Right forelimb (tissue), 1 donor: ENCODE measurements at places on chromosomes 4 and X.
A peak's percentile ranks its signal among the peaks of the same experiment; 100 is the strongest.

DNA sequence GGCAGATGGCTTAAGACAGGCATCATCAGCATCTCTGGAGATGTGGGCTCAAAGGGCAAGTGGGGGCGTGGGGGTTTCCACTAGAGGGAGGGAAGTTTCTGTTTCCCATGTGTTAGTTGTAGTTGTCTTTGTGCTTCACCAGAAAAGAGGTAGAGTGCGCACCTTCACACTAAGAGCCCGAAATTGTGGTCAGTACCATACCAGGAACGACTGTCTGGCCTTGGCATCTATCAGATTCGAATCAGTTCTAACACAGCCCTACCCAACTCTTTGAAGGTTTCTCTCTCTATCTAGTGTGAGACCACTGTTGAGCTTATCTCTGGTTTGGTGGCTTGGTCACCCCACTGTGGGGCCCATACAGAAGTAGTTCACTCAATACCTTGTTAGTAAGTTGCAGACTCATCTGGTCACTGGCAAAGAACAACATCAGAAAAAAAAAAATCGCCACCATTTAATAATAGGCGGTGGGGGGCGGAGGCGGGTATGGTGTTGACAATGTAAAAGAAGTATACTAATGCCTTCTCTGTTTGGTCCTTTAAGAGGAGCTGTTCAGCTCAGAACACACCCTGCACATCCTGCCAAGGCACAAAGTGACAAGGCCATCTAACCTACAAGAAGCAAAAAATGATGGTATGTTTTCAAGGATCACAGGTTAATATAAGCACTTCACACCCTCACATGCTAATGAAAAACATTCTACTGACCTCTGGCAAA lies 71.1 kb downstream of the NYX start:
- no peak for DNase-seq

- DNase-seq: peak; percentile 73
These were observed 532 bp downstream of the ZNF827 start for GRCh38 chr4:145937971-145938611.

GRCh38 chrX:133085785-133086184 lies 11.1 kb downstream of the USP26 start:
- DNase-seq: no peak

DNA sequence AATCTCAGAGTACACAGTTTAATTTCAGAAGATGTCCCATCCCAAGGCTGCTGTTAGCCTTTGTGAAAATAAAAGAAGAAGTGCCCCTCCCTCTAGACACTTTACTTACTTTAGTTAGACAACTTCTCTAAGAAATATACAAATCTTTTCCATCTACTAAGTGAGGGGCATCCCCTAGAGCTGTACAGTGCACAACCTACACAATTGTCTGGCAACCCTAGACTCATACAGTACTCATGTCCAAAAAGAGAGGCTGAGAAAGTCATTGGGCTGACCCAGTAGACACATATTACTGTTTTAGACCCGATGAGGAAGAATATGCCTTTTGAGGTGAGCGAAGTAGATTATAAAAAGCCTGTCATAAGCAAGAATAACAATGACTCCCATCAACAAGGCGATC lies 297.6 kb downstream of the IDS start:
- no peak for DNase-seq

DNA sequence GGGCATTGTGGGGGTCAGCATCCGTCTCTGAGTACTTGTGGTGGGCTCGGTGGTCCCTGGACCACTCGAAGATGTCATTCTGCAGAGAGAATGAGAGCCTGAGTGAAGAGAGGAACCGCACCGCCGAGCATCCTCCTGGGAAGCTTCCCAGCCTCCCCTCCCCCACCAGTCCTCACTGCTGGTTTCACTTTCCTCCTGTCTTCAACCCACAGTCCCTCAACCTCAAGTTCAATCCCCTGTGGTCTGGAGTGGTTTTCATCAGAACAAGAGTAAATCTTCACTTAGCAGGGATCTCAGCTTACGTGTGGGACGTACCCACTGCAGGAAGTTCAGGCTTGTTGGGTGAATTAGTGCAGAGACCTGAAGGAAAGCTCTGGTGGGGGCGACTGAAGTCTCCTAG lies 117.8 kb downstream of the SCD5 start:
- no peak for DNase-seq

GRCh38 chrX:97751735-97752134 lies 868.0 kb downstream of the RPA4 start:
- no peak for DNase-seq

GRCh38 chr4:76902233-76902890 lies 4.4 kb upstream of the SOWAHB start:
- DNase-seq: no peak
